ENCODE measurements at places on chromosomes 1 and 21. TPM values are rescaled to one million over a fixed set of nuclear protein-coding genes. Genes with fewer than 3 reads are reported as not detected.

The ARHGEF16 gene
- total RNA-seq, result 0.57 TPM

The HSF2BP gene
- total RNA-seq, result 4.4 TPM

The HJV gene
- total RNA-seq, result not detected

The NTNG1 gene
- 0.22 TPM for total RNA-seq

The TACSTD2 gene
- total RNA-seq, result 0.22 TPM

The ARHGAP29 gene
- total RNA-seq, result 44.5 TPM

The KRTAP21-2 gene
- total RNA-seq, result not detected
